ENCODE measurements at places on chromosomes 7 and 10.

GRCh38 chr7:157490465-157490912 is 153.7 kb downstream of the DNAJB6 start:
- DNase-seq, result peak; percentile 63

GRCh38 chr10:132646443-132647097 is 109.0 kb downstream of the INPP5A start:
- no peak for DNase-seq

GRCh38 chr10:135601-136464 is 578 bp downstream of the ZMYND11 start:
- peak; percentile 72 for DNase-seq

GRCh38 chr10:80454513-80455460 is 677 bp downstream of the TSPAN14 start:
- peak; percentile 43 for DNase-seq

- DNase-seq, result no peak
Observed at GRCh38 chr7:89773611-89774010, 380.7 kb upstream of the STEAP1 start.

GRCh38 chr7:133480868-133481267 is 228.0 kb downstream of the EXOC4 start:
- DNase-seq, result no peak
